ENCODE measurements at places on chromosomes 4 and X.
A peak's percentile ranks its signal among the peaks of the same experiment; 100 is the strongest.

DNA sequence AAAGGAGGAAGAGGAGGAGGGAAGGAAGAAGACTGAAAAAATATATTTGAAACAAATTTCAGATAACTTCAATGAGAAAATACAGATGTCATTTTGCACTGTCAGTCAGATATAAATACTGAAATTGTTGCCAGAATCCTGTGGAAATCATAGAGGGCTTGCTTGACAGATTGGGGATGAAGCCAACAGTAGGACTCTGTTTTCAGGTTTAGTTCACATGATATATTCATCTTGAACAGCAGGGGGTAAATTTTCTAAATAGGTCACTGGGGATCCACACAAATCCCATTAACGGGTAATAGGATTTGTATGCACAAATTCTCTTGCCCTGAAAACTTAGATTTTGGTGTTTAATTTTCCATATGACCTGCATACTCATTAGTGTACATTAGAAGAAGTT is 103.3 kb upstream of the PCDH18 start:
- no peak for DNase-seq

- DNase-seq = no peak
Observed at GRCh38 chrX:113906168-113906567, 677.7 kb upstream of the HTR2C start.

DNA sequence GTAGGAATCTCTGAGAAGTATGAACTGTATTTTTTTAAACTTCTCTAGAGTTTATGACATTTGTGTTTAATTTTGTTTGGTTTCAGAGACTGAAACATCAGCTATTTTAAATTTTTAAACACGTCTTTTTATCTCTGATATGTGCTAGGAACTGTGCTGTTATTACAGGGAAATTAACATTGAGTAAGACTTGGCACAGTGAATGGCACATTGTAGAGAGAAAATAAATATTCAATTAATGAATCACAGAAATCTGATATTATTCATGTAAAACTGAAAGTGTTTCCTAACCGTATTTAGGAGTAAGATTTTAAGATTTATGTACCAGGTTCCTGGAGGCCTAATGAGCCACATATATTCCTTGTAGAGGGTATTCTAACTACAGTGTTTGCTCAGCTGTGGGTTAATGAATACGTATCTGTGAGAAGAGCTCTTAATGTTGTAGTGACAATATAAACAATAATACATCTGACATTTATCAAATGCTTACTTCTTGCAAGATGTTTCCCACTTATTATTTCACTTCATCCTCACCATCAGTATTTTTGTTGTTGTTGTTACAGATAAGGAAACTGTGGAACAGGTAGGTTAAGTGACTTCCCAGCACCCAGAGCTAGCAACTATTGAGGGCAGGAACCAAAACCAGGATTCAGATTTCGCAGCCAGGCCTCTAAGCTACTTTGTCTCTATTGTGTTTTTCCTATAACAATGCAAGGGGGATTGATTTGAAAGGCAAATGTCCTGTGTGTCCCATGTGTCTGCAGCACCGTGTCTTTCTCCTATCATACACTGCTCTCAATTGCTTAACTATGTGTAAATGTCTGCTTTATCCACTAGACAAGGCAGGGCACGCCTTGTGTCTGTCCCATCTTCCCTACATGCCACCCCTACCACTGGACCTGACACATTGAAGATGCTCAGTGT is 121.1 kb upstream of the FAM9C start:
- peak; percentile 53 for DNase-seq

- DNase-seq = no peak
Observed at GRCh38 chrX:10821293-10821692, 200.9 kb upstream of the MID1 start.

GRCh38 chr4:154911097-154911496 is 130.0 kb downstream of the RBM46 start:
- no peak for DNase-seq

DNA sequence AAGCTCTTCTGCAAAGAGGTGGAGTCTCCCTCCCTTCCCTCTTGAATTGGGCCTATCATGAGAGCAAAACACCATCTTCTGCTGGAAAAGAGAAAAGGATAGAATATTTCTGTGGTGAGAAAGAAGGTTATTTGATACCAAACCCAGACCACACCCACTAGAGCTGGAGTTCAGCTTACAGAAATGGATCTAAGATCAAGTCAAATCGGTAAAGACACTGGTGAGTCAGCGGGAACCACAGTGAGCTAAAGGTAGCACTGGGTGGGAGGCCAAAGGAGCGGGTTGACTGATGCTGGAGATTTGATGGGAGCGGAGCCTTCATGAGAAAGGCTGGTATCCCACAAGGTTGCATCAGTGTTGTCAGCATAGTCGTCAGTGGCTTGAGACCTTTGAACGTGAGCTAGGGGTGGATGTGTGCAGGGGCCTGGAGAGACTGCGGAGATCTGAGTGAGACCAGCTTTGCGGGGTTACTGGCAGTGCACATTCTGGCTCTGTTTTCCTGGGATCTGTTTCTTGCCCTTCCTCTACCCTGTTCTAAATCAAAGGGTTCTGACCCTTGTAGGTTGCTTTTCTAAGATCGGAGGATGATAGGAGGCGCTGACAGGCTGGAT is 106.4 kb upstream of the SCOC start:
- DNase-seq = no peak

GRCh38 chrX:109389917-109390316 is 92.0 kb downstream of the GUCY2F start:
- no peak for DNase-seq

DNA sequence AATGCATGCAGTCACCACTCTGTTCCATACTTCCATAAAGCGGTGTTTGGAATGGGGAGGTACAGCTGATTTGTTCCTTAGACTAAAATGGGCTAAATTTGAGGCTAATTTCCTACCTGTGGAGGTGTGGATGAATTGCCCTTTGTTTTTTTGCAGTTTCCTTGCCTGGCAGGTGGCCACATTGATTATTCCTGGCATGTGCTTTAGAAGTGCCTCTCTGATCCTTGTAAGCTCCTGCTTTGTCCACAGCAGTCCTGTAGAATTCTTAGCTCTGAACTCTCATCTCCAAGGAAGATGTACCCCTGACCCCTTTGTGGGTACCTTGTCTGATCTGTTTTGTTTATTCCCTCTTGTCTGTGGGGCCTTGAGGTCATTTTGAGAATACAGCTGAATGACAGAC is 136.8 kb downstream of the ADGRL3 start:
- no peak for DNase-seq

DNA sequence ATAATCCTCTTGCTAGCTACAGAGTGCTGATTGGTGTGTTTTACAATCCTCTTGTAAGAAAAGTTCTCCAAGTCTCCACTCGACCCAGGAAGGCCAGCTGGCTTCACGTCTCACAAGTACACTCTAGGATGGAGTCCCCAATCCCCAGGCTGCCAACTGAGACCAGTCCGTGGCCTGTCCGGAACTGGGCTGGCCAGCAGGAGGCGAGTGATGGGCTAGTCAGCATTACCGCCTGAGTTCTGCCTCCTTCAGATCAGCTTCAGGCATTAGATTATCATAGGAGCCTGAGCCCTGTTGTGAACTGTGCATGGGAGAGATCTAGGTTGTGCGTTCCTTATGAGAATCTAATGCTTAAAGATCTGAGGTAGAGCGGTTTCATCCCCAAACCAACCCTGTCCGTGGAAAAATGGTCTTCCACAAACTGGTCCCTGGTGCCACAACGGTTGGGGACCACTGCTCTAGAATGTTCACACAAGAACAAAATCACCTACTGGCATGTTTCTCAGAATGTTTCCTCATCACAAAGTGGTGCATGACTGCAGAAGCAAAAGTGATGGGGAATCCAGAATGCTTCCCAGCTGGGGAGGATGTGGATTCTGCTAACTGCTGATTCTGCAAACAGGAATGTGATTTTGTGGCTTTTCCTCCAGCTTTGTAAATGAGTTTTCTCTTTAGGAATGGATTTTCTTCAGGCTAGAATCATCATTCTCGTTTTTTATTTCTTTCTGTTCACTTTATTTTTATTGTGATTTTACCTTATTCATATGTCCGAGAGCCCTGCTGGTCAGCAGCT is 40.9 kb downstream of the SEPTIN11 start:
- DNase-seq = no peak

DNA sequence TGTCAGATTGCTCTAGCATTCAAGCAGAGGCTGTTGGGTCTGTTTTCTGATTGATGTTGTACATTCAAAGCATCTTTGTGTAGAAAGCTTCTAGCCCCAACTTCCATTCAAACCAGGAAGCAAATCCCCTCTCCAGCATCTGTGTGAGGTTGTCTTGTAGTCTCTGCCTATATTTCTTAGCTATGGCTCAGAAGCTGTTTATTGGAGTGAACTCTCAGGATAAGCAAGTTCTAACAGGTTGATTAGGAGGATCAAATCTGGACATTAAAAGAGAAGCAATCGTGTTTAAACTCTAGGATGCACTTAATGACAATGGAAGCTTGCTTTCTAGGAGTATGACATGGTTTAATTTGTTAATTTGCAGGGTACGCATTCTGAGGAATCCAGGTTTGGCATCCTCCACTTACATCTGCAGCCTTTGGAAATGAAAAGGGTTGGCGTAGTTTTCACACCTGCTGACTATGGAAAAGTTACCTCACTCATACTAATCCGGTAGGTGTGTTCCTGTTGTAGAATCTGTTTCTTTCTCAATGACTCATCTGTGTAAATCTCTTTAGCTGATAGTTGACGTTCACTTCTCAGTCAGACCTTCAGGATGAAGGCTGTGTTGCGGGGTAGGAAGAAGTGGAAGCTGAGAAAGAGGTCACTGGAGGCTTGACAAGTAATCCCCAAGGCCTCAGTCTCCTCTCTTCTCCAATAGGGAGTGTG is 88.0 kb upstream of the TLR2 start:
- DNase-seq = no peak

DNA sequence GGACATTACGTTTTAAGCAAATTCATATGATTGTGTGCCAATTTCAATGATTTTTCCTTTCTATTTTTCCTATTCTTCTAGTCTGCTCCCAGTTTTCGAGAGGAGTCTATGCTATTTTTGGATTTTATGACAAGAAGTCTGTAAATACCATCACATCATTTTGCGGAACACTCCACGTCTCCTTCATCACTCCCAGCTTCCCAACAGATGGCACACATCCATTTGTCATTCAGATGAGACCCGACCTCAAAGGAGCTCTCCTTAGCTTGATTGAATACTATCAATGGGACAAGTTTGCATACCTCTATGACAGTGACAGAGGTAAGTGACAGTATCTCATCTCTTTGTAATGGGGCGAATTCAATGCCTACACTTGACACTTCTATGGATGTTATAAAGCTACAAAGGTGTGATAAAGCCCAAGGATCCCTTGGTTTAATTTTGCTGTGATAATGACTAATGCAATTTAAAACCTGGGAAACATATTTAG is 83.0 kb downstream of the GRIA2 start:
- no peak for DNase-seq

DNA sequence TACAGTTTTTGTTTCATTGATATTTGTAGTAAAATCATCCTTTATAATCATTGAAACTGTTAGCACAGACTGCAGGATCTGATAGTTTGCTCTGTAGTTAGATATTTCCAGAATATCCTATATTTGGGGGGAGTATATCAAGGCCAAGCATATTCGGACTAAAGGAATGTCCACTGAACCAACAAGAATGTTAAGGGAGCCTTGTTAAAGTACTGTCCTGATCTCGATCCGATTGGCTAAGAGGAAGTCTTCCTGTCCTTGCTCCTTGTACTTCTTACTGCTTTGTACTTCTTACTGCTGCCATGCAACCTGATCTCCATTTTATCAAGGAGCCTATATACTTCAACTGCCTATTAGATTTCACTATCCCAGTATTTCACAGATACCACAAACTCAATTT is 449.3 kb downstream of the RPA4 start:
- no peak for DNase-seq

DNA sequence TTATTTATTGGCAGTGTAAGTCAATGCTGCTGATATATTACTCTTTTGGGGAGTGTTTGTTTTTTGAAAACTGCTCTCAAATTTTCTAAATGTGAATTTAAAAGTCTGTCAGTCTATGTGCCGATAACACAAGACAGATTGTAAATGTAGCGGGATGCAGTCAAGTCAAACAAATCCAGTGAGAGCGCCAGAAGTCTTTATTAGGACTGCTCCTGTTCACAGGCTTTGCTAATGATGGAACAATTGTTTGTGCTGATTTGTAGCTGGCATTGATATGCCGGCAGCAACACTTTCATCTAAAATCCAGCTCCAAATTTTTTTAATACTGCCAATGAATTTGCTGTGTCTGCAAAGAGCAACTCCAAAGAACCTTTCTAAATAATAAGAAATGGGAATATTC is 78.7 kb upstream of the TET2 start:
- no peak for DNase-seq

DNA sequence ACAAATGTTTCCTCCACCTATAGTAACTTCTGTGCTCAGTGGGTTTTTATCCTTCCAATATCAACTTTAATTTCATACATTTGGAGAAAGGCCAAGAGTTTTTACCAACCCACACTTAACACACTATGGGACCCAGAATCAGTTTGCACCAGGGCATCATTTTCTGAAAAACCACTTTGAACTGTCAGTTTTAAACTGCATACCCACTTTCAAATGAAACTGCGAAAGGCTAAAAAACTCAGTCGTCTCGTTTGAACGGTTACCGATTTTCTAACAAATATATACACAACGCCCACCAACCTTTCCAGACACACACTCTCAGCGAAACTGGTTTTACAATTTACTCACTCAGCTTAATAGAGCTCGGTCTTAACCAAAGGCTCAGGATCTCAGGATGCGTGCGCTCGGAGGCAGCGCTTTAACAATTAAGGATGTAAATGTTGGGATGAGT is 376 bp downstream of the ABCG2 start:
- no peak for DNase-seq
